ENCODE measurements at places on chromosomes 3 and 15. TPM values are rescaled to one million over a fixed set of nuclear protein-coding genes. Genes with fewer than 3 reads are reported as not detected.

Gene TTC14
- total RNA-seq: 64.4 TPM

Gene GREM1
- total RNA-seq: 0.54 TPM

Gene GOLGA6D
- total RNA-seq: not detected

Gene SMCO1
- not detected for total RNA-seq

Gene FBXL22
- total RNA-seq: 0.64 TPM

Gene TBC1D5
- total RNA-seq: 95.1 TPM

Gene GOLGA6L4
- 3.6 TPM for total RNA-seq

Data from cerebellum (tissue), 4 donors.